Myocyte (in vitro differentiated cells): ENCODE measurements at places on chromosomes 1 and 21. TPM values are rescaled to one million over a fixed set of nuclear protein-coding genes. Genes with fewer than 3 reads are reported as not detected.

Gene PKP1
- 0.05 and 0.13 TPM in 2 replicates for total RNA-seq

Gene MCOLN3
- 2.9 and 3.0 TPM in 2 replicates for total RNA-seq

Gene CR1L
- not detected in 2 replicates for total RNA-seq

Gene ZBTB21
- total RNA-seq = 7.3 and 8.0 TPM in 2 replicates

Gene EPHX1
- 24.1 and 28.3 TPM in 2 replicates for total RNA-seq

Gene PDIK1L
- total RNA-seq = 5.1 and 5.9 TPM in 2 replicates

Gene ST3GAL3
- total RNA-seq = 29.2 and 33.7 TPM in 2 replicates

Gene NPHS2
- total RNA-seq = not detected in 2 replicates

Gene HAPLN2
- total RNA-seq = not detected in 2 replicates

DNA sequence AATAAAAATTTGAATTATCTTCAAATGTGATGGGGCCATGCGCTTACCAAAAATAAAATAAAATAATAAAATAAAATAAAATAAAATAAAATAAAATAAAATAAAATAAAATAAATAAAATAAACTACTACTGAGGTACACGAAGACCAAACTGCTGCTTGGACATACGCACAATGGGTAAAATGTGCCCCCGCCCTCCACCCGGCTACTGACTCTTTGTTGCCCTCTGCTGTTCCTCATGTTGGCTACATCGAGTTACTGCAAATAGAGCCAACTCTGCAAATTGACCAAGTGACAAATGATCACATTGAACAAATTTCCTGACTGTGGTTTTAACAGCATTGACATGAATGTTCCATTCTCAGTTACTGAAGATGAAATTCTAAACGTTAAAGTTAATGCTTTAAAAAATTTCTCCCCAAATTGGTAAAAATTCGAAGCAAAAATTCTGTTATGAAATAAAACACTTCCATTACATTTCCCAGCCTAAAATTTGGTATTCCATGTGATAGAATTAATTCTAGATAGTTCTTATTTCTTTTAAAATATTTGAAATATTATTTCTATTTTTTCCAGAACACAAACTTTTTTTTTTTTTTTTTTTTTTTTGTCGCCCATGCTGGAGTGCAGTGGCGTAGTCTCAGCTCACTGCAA lies 18.8 kb upstream of the MAP1LC3C start:
- DNase-seq = peak; percentile 56

DNA sequence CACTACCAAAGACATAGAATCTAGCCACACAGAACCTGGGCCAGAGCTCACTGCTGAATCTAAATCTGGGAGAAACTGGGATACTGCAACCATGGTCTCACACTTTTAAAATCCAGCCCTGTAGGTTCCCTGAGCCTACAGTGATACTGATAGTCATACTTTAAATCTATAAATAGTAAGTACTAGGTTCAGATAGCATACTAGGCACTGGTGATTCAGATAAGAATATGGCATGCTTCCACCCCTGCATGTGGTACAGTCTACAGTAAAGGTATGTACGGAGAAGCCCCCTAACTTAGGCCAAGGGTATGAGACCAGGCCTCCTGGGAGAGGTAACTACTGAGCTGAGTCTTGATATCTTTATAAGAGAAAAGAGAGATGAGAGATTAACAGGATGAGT lies 193.3 kb upstream of the HMGB4 start:
- no peak for DNase-seq

- DNase-seq = no peak
Measured at GRCh38 chr1:93003981-93004380, 42.7 kb upstream of the DIPK1A start.

DNA sequence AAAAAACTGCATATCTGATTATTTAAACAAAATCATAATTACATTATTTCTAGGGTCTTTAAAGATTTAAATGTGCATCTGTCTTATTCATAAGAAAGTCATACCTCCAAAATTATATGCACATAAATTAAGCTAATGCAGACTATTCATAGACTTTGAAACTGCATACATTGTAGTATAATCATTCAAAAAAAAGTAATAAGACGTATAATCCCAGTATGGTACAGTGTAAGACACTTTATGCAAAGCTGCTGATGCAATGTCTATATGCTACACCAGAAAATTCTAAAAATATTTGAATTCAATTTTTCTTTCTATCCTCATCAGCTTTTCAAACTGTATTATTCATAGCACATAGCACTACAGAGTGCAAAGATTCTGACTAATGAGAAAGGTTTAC lies 22.0 kb downstream of the BRINP3 start:
- DNase-seq = no peak

- no peak for DNase-seq
Measured at GRCh38 chr1:239394107-239394506, 7.7 kb downstream of the CHRM3 start.

DNA sequence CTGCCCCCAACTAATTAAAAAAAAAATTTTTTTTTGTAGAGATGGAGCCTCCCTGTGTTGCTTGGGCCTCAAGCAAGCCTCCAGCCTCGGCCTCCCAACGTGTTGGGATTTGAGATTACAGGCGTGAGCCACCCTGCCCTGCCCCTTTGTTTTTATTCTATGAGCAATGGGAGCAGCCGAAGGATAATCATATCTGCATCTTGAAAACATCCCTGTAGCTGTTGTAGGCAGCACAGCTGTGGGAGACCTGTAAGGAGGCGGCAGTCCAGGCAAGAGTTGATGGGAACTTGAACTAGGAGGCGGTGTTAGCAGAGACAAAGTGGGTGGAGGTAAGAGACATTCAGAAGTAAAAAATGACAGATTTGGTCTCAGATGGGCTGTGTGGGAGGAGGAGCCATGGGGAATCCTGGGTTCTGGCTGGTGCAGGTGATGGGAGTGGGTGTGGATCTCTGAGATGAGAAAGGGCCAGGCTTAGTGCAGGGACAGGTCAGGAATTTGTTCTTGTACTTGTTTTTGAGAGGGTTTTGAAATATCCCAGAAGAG lies 31.3 kb downstream of the STUM start:
- no peak for DNase-seq

DNA sequence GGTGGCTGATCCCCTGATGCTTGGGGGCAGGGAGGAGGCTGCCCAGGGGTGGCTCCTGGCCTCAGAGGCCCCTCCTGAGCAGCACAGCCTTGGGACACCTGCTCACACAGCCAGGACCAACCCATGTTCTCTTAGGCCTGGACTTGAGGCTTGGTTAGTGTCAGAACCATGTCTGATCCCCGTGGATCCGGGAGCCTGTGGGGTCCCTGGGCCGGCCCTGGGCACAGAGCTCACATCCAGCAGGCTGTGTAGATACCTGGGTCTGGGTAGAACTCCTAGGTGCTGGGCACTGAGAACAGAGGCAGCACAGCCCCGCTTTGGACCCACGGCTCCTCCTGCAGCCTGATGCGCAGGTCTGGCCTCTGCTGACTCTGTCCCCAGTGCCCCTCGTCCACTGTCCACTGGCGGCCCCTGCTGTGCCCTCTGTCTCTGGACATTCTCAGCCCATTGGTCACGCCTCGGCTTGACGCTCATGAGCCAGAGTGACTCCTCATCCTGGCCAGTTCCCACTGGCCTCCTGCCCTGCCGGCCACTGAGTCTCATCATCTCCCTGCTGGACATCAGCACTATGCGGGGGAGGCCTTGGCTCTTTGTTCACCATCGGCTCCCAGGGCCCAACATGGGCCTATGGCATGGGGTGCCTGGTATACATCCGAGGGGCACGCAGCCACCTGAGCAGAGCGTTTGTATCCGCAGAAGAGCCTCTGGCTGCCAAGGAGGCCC lies 70.2 kb downstream of the TRIM11 start:
- peak; percentile 51 for DNase-seq

DNA sequence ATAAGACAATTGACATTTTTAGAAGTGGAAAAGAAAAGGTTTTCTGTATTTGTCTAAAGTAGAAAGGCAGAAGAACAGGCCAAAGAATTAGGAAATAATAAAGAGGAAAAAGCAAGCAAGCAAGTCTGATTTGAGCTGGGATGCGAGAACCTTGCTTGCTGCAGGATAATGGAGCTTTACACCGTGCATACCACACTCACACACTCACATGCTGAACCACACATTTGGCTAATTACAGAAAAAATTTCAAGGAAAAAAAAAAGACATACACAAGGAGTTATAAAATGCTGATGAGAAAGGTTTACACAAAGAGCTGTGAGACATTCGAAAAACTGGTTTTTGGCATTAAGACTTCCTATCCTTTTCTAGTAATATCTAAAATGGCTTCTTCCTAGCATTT lies 593.9 kb downstream of the KIF26B start:
- no peak for DNase-seq

DNA sequence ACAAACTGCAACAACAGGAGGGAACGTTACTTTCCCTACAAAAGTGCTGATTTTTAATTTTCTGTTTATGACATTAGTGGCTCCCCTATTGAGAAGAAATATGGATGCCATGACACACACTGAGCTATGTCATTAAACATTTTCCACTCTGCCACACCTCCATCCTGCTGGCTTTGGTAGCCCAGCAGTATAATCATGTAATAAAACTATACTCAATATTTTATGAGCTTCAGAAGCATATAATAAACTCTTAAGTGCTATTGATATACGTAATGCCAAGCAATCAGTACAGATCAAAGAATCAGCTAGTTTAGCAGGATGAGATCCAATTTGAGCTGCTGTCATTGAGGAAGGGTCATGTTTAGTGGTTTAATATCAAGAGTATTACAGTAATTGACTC lies 141.3 kb upstream of the LRRC7 start:
- no peak for DNase-seq

GRCh38 chr1:146039844-146040194 lies 18.3 kb upstream of the HJV start:
- no peak for DNase-seq

GRCh38 chr1:195909061-195909460 lies 699.2 kb downstream of the KCNT2 start:
- DNase-seq = no peak

GRCh38 chr1:42847721-42848460 lies 1.5 kb downstream of the ZNF691 start:
- no peak for DNase-seq

- no peak for DNase-seq
Measured at GRCh38 chr1:112817555-112818373, 102.6 kb upstream of the PPM1J start.

DNA sequence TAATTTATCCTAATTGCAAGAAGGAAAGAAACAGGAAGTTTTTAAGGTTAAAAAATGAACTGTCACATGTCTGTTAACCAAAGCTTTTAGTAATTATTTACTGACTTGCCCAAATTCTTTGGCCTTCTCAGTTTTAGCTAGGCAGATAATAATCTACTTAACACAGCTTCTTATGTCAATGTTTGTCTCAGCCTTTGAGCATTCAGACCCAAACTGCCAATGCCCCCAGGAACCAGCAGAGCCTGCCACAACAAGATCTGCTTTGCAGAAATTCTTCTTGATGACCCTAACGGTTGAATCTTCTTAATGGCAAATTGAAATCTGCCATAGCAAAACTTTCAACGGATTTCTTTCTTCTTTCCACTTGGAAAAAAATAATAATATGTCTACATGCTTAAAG lies 792.4 kb upstream of the ADGRL2 start:
- no peak for DNase-seq

- peak; percentile 56 for DNase-seq
Measured at GRCh38 chr1:30929135-30929889, 20.8 kb upstream of the SDC3 start.

DNA sequence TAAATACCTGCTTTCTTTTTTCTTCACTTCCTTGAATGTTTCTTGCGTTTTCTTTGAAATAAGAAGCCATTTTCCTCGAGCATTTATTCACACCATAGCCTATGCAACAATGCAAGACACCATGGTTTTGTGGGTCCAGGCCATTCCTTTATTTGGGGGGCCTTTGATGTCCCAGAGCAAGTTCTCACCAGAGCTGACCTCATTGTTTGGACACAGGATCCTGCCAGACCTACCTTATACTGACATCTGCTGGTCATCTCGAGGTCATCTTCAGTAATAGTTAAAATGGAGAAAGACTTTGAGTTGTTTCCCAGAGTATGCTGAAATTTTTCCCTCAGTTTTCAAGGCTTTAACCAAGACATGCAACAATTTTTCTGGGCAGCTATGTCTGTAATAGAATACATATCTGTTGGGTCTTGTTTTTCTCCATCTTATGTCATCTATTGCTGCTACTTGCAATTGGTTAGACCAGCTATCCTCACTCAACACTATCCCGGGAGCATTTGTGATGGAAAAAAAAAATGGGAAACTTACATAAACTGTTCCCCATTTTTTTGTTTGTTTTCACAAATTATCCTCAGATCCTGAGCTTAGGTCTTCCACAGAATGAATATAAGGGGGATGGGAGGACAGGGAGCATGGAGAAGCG lies 34.0 kb upstream of the BACE2 start:
- DNase-seq = peak; percentile 59

DNA sequence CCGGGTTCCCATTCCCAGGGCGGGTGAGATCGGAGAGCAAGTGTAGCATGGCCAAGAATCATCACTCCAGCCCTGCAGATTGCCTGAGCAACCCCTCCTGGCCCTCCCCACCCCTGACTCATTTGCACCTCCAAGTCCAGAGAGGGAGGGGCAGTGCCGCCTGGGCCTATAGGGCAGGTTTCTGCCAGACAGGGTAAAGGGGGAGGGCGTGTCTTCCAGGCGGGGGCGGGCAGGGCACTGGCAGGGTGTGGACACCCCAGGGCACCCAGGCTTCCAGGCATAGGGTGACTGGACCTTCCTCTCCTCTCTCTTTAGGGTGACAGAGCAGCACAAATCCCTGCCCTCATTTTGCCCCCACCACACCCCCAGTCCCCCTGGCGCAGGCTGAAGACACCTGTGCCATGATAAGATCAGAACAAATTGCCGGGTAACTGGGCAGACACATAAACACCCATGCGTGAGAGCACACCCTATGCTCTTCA lies 3.2 kb upstream of the CRYBG2 start:
- no peak for DNase-seq

DNA sequence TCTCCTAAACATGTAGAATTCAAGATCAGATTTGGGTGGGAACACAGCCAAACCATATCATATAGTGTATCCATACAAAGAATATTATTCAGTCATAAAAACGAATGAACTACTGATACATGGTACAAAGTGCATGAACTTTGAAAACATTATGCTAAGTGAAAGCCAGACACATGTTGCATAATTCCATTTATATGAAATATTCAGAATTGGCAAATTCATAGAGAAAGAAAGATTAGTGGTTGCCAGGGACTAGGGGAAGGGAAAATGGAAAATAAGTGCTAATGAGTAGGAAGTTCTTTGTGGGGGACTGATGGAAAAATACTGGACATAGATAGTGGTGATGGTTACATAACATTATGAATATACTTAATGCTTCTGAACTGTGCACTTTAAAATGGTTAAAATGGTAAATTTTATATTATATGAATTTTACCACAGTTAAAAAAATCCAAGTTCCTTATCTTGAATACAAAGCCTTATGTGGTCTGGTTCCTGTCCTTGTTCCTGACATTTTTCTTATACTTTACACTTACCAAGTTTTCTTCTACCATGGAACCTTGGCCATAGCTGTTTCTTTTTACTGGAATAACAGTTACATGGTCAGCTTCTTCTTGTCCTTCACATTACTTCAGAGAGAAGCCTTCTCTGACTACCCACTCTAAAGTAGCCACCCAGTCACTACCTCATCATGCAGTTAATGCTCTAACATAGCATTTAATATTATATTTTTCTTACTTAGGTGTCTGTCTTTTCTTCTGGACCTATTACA lies 64.0 kb downstream of the CCDC18 start:
- no peak for DNase-seq

GRCh38 chr21:46437096-46437498 lies 21.6 kb upstream of the DIP2A start:
- DNase-seq = no peak
